Fibroblast of skin of right biceps (primary cell): ENCODE measurements at places on chromosomes 1 and 21.

DNA sequence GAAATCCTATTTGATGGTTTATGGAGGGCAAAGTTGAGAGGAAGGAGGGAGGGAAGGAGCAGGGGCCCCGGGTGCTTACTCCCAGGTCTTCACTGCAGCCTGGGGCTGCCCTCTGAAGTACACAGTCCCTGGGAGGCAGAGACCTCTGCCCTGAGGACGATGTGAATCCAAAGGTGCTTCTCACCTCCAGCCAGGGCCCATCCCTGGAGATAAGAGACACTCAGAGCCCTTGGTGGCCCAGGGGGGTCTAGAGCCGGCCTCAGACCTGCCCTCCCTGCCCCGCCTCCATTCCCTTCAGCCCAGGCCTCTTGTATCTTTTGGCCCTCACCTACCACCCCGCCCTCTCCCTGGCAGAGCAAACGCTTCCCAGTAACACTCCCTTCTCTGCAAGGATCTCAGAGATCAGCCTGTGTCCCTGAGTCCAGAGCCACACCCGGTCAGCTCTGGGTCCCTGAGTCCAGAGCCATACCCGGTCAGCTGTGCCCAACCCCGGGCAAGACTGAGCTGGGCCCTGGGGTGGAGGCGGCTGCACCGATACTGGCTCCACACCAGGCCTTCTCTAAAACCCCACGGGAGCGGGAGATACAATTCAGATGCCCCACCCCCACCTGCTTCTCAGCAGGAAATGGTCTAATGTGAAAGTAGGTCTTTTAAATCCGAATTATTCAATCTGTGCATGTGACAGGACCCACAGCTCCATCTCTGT is 3.6 kb upstream of the GNB1 start:
- no peak for DNase-seq

DNA sequence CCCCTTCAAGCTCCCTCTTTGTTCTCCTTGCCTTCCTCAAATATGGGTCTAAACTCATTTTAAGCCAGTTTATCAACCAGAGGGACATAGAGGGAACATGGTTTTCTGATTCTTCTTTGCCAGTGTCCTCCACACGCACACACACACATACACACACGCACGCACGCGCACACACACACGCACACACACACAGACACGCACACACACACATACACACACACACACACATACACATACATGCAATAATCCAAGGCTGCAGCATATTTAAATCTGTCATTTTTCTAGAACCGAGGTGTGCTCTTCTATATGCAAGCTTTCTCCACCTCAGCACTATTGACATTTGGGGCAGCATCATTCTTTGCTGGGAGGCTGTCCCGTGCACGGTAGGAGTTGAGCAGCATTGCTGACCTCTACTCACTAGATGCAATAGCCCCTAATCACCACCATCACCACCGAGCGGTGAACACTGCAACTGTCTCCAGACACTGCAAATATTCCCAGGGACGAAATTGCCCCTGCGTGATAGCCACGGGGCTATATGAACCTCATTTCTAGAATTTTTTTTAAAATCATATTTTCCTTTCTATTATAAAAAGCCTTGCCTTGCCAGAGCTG is 8.0 kb downstream of the TNFRSF9 start:
- DNase-seq, result no peak

- no peak for DNase-seq
Measured at GRCh38 chr1:25816112-25816718, 3.5 kb upstream of the MTFR1L start.

DNA sequence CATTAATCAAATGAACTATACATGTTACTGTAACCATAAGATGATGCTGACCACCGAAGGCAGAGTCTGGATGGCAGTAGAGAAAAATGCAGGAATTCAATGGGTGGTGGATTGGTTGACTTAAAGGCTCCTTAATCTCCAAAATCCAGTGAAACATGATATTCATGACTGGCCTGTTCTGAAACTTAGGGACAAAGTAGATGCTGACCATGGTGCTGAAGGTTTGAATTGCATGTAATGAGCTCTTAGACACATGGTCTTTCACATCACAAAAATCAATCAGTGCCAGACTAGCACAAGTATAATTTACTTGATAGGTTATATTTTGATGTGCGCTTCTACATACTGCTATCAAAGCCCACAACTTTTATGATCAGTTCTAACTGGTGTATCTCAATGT is 30.9 kb upstream of the NTMT2 start:
- DNase-seq, result peak; percentile 52

- no peak for DNase-seq
Measured at GRCh38 chr1:54112027-54112426, 40.8 kb downstream of the CDCP2 start.

GRCh38 chr1:51669816-51670215 is 52.9 kb downstream of the OSBPL9 start:
- DNase-seq, result no peak

DNA sequence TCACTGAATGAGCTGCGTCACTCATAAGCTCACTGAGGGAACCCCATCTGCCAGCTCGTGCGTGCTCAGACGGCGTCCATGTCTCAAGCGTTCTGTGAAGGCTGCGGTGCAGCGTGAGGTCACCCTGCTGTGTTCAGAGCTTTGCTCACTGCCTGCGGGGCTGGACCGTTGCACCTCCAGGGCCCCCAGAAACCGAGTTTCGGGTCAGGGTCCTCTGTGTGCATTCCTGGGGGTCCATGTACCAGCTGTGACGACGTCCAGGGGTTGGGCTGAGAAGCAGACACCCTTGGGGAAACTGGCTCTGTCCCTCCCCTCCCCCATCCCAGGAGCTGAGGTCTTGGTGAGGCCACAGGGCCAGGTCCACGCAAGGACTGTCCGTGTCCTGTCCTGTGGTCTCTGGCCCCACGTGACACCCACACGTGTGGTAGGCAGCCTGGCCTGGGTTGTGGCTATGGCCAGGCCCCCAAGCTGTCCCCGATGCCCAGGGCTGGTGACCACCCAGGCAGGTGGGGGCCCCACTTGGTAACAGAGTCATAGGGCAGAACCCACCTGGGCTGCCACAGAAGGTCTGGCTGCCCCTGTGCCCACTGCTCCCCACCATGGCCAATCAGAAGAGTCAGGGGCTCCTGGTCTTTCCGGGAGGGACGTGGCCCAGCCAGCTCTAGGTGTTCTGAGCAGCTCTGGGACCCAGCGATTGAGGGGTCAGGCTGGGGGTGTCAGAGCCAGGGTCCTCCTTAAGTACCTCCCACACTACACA is 24.4 kb downstream of the FTCD start:
- no peak for DNase-seq

DNA sequence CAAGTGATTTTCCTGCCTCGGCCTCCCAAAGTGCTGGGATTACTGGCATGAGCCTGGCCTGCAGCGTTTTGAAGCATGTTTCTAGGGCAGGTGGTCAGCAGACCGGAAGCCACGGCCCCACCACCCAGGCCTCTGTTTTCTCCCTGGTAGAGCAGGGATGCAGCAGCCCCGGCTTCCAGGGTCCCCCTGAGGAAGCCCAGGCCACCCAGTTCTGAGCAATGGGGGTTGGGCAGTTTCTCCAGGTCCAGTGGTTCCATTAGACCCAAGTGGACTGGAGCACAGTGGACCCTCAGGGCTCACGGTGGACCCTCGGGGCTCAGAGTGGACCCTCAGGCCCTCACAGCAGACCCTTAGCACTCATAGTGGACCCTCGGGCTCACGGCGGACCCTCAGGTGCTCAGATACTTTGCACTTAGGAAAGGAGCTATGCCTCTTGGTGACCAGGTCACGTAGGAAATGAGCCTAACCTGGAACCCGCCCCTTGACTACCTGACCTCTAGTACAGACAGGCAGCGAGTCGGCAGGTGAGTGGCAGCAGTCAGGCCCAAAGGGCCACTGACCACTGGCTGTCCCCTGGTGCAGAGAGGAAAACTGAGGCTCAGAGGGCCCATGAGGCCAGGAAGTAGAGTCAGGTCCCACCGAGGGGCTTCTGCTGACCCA is 4.6 kb upstream of the FNDC10 start:
- DNase-seq, result no peak
